M059J (cell line): ENCODE measurements at places on chromosomes 5 and 9. TPM values are rescaled to one million over a fixed set of nuclear protein-coding genes. Genes with fewer than 3 reads are reported as not detected.

ZDHHC12 gene
- total RNA-seq: 154 and 175 TPM in 2 replicates

ZNF883 gene
- total RNA-seq: 7.3 and 8.1 TPM in 2 replicates

SPAAR gene
- total RNA-seq: not detected in 2 replicates

CD274 gene
- 26.7 and 31.2 TPM in 2 replicates for total RNA-seq

FCN2 gene
- not detected in 2 replicates for total RNA-seq

EQTN gene
- total RNA-seq: not detected in 2 replicates

SH3TC2 gene
- 2.4 and 7.2 TPM in 2 replicates for total RNA-seq

DOK3 gene
- total RNA-seq: 2.2 and 6.7 TPM in 2 replicates

QRFP gene
- not detected in 2 replicates for total RNA-seq

SGCD gene
- 0.49 and 1.7 TPM in 2 replicates for total RNA-seq

GABRB2 gene
- not detected in 2 replicates for total RNA-seq

ENTREP1 gene
- total RNA-seq: 0.05 TPM in 1 of 2 replicates, not detected in the other

PCDHA9 gene
- not detected in 2 replicates for total RNA-seq

FOXI1 gene
- total RNA-seq: not detected in 2 replicates

BNC2 gene
- 5.5 and 7.0 TPM in 2 replicates for total RNA-seq

TAF11L11 gene
- total RNA-seq: not detected in 2 replicates

AQP3 gene
- total RNA-seq: 0.57 and 1.1 TPM in 2 replicates

HACD4 gene
- total RNA-seq: 4.1 TPM in 2 replicates
